ENCODE measurements at places on chromosomes 4 and X. TPM values are rescaled to one million over a fixed set of nuclear protein-coding genes. Genes with fewer than 3 reads are reported as not detected.

DNA sequence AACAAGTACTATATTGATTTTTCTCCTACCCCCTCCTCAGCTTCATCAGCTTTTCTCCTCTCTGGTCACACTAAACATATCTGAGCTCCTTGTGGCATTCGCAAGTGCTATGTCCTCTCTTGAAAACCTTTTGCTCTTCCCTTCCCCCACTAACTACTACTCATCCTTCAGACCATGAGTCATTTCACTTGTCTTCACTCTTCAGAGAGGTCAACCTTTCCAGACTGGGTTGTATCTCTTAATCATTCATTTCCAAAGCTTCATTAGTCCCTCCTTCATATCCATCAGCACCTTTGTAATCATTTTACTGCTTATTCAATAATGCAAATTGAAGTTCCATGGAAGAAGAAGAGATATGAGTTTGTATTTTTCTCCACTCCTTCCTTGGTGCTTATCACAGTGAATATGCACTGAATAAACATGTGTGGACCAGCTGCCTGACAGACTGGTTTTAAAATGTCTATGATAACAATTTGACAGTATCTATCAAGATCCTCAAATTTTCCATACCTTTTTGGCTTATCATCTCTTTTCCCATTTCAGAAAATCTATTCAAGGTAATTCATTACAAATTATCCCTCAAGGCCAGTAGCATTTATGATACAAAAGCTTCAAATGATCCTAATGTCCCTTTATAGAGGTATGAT, 28.4 kb downstream of the DDX60L start:
- no peak for DNase-seq

DNA sequence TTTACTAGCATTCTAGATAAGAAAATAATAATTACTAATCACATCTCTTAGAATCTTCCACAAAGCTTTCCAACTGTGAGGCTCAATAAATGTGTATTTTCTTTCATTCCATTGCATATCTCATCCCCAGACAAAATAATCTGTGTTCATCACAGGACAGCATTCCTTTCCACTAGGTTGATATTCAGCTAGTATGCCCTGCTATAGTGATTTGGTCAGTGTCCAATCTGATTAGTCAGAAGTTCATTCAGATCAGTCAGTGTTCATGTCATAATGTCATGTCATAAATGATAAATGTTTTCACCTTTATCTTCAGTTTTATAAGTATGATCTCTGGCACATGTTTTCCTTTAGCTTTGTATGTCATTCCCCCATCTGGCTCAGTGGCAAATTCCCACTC, 611.4 kb downstream of the KCTD8 start:
- DNase-seq = no peak

- no peak for DNase-seq
These were observed 2.4 kb downstream of the TLL1 start for GRCh38 chr4:165875446-165875845.

- no peak for DNase-seq
These were observed 15.6 kb downstream of the SHOX start for GRCh38 chrX:646228-646495.

DNA sequence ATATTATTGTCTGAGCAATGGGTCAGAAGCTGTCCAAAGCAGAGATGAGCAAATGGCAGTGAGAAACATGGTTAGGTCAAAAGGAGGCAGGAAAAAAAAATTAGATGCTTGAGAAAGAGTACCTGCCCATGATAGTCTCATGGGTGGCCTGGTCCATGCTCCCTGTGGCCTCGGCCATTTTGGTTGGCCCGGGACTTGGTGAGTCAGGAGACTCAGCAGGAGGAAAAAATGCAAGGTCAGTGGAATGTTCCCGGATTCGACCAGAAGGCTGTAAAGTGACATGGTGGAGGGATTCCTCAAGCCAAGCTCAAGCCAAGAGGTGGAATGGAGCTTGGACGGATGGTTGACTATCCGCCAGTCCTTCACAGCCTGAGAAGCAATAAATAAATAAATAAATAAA, 236.7 kb downstream of the ASMT start:
- DNase-seq = no peak

DNA sequence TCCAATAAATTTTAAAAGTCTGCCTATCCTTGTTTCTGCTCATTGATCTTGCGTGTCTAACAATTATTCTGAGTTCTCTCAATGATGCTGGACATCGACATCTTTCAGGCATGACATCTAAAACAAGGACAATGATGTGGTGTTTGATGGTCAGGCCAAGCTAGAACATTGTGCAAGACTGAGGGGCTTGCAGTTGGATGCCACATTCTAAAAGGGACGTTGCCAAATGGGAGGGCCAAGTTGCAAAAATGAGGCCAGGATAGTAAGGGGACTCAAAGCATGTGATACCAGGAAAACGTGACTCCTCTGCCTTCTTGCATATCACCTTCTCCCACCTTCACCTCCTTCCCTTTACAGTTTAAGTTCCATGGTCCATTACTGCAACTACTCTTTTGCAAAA, 29.4 kb upstream of the NSUN7 start:
- DNase-seq = no peak

- DNase-seq = no peak
These were observed 32.0 kb downstream of the SPARCL1 start for GRCh38 chr4:87497159-87497558.

- DNase-seq = peak; percentile 80
These were observed 125.1 kb downstream of the RAPGEF2 start for GRCh38 chr4:159227984-159228383.

GRCh38 chr4:20251796-20252655, at the start of gene SLIT2:
SLIT2 (plus strand) TSS chr4:20251905; CDS start chr4:20253816, 1,911 bp downstream.
- DNase-seq = peak; percentile 85

DNA sequence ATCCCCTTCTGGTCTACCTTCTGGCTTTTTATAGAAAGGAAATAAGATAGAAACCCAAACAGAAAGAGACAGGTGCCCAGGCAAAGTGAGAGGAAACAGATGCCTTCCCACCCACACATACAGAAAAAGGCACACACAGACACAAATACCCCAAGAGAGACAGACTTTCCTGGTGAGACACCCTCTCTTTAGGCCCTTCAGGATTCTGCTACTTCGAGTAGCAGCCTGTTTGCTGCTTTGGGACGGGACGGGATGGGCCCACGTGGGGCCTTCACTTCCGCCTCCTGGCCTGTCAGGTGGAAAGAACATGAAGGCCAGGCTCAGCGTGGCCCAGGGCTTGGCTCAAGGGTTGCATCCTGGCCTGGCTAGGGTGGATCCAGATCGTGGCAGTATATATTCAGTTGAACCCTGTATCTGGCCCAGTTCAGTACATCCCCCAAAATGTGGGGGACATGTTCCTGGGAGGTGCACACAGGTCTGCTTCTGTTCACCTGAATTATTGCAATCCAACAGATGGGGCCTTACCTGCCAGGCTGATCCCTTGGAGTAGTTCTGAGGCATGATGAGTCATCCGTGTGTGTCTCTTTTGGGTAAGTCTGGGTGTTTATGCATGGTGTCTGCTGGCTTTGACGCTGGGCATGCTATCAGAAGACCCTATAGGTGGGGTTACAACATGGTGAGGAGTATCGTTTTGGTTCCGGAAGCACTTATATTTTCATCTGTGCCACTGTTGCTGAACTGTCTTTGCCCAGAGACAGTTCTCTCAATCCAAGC, 2.4 kb downstream of the ZNF275 start:
- no peak for DNase-seq

The CLCN4 gene
- 4.2 TPM for polyA plus RNA-seq

The CDS1 gene
- polyA plus RNA-seq = 22.3 TPM

The SH2D1A gene
- polyA plus RNA-seq = 0.41 TPM

The MID1 gene
- polyA plus RNA-seq = 32.6 TPM

Data from renal pelvis (tissue), 12 donors.